ENCODE measurements at places on chromosomes 7 and 10.

DNA sequence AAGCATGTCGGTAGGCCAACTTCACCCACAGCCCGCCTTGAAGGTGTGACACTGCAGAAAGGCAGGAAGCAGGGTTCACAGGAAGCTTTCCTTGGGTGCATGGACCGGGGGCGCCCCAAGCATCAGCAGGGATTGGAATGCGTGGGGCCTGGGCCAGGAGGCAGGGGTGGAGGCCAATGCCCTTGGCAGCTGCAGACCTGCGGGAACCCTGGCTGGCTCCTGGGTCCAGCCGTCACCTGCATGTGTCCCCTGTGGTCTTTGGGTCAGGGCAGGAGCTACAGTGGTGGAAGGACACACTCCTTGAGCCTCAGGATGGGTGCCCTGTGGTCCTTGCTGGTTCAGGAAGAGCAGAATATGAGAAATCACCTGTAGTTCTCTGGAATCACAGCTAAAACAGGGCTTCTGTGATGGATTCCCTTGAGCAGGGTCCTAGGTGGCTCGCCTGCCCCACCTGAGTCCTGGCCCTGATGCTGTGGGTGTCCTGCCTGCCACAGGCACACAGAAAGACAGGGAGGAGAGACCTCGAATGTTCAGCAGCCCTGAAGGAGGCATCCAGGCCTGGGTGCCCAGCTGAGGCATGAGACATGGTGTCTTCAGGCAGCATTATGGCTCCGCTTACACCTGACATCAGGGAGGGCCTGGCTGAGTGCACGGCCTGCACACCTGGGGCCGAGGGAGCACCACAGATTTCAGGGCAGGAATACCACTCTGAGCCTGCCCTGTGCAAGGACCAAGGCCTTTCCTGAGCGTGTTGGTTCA is 15.1 kb downstream of the ANTXRL start:
- DNase-seq: no peak

- DNase-seq: no peak
Observed at GRCh38 chr7:150942001-150942590, 36.0 kb downstream of the KCNH2 start.

DNA sequence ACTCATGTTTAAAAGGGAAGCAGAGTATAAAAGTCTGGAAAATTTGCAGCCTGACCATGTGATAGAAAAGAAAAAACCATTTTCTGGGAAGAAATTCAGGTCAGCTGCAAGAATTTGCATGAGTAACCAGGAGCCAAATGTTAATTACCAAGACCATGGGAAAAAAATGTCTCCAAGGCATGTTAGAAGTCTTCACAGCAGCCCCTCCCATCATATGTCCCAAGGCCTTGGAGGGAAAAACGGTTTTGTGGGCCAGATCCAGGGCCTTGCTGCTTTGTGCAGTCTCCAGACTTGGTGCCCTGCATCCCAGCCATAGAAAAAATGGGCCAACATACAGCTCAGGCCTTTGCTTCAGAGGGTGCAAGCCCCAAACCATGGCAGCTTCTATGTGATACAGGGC is 1019.6 kb upstream of the SORCS1 start:
- no peak for DNase-seq

- DNase-seq: no peak
Observed at GRCh38 chr7:100082978-100083377, 1.5 kb upstream of the ZNF3 start.

- DNase-seq: no peak
Observed at GRCh38 chr10:46035923-46036849, 5.8 kb upstream of the NCOA4 start.

DNA sequence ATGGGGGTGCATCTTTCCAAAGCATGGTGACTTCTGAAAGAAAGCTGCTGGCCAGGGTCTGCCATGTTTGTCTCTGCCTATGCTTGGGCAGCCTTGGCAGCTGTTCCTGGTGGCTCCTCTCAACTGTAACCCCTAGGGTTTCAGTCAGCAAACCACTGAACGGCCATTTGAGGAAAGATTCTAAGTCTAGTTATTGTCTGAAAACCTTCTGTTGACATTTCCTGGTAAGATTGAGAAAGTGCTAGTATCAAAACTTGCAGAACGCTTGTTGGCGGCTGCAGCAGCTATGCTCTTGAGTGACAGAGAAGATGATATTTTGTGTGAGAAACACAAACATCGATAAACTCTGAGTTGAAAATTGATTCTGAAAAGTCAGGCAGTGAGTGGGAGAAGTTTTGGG is 523.1 kb downstream of the LRMDA start:
- DNase-seq: no peak

DNA sequence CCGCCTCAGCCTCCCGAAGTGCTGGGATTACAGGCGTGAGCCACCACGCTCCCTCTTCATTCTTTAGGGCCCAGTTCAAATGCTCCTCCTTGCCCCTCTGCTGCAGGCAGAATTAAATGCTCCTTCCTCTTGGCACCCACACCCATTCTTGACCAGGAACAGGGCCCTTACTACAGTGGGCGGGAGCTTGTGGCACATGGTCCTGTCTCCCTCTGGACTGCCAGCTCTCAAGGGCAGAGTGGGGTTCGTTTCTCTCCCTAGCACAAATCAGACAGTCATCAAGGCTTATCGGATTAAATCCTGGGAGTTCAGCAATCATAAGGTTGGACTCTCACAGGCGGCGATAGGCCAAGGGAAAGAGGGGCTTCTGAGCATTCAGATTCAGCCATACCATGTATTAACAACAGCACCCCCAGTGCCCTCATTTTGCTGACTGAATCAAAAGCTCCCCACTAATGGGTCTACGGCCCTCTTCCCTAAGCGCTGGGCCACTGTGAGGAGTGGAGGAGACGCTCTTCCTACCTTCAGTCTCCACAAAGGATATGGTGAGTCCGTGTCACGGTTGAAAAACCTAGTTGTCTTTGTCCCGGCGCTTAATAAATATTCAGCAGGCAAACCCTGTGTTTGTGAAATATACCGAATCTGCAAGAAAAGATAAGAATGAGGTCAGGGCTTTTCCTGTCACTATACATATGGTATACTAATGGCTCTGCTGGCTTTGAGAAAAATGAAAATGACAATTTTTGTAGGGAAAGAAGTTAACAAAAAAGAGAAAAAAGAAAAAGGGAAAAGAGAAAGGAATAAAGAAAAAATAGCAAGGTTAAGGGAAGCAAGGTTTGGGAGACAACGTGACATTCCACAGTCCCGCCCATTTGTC is 107.4 kb downstream of the CLEC2L start:
- DNase-seq: no peak

- peak; percentile 30 for DNase-seq
Observed at GRCh38 chr10:122298598-122299301, 27.7 kb downstream of the BTBD16 start.
